ENCODE measurements at places on chromosomes 13 and 19.

DNA sequence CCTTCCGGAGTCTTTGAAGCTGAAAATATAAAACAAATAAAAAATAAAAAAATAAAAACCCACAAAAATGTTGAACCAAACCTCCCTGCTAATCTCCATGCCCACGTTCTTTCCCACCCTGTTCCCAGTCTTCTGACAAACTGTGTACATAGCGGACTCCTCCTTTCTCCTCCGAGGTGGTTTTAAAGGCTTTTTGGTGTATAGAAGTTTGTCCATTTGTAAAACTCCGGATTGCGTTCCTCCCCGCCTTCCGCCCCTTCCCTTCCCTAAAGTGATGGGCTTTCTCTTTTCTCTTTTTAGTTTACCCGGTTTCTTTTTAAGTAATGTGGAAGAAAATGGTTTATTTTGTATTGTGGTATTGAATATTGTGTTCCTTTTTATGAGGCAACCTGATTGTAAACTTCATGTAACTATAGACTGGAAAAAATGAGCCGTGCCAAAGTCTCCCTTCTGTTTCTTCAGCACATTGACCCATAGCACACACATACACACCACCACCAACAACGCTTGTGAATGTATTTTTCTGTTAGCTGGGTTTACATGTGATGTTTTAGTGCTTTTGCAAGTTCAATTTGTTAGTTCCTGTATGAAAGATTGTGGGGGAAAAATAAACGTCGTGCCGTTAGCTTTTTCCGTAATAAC is 4.4 kb downstream of the ZIC2 start:
- no peak for DNase-seq

DNA sequence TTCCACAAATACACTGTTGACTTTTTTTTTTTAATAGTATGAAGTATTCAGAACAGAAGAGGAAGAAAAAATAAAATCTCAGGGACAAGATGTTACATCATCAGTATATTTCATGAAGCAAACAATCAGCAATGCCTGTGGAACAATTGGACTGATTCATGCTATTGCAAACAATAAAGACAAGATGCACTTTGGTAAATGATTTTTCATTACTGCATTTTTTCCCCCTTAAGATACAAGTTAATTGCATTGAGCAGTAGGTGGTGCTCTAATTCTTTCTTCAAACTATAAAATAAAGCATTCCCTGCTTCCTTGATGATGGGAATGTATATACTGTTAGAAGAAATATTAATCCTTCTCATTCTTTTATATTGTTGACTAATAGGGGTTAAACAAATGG is 17.1 kb downstream of the UCHL3 start:
- DNase-seq = no peak

DNA sequence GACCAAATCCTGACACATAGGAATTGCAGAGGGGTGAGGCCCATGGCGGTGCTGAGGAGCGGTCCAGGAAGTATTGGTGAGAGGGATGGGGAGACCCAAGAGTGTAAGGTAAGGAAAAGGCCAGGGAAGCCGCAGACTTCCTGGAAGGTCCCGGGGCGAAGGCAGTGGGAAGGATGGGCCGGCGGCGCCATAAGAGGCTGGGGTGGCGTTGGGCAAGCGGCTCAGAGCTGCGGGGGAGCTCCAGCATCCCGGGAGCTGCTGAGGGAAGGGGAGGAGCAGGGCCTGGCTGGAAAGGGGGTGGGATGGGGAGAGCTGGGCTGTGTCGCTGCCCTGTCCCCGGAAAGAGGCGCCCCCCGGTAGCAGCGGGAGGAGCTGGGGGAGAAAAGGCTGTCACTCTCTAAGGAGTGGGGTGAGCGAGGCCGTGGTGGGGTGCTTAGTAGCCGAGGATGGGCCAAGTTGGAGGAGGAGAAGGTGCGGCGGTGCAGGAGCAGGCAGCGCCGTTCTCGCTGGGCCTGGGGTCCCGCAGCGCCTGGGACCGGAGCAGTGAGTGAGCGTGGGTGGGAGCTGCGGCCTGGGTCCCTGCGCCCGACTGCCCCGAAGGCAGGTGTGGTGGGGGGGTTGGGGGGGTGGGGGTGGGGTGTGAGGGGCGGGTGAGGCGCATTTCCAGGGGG is 30.7 kb downstream of the C1QTNF9 start:
- no peak for DNase-seq

GRCh38 chr13:31094331-31095015 is 67.2 kb downstream of the HSPH1 start:
- DNase-seq = no peak

- no peak for DNase-seq
Observed at GRCh38 chr19:32309711-32310390, 35.6 kb upstream of the ZNF507 start.
